Stimulated activated CD8-positive, alpha-beta memory T cell treated with anti-CD3 and anti-CD28 coated beads, Interleukin-15, amount 100 ng/mL, for 24 hours (primary cell): ENCODE measurements at places on chromosomes 3 and 15.

GRCh38 chr3:155554777-155555451, 190.0 kb downstream of the PLCH1 start:
- DNase-seq: no peak

- DNase-seq: no peak
Measured at GRCh38 chr3:169054471-169054870, 609.0 kb downstream of the MECOM start.

DNA sequence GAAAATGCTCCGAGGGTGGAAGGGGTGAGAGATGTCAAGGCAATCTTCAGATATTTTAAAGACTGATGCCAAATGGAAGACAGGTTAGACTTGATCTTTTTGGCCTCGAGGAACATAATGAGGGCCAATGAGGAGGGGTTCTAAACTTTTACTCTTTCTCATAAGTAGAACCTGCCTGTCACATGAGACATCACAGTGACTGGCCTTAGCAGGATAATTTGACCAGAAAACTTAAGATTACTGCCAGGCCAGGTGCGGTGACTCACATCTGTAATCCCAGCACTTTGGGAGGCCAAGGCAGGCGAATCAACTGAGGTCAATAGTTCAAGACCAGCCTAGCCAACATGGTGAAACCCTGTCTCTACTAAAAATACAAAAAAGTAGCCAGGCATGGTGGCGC, 12.2 kb downstream of the TM4SF4 start:
- no peak for DNase-seq

GRCh38 chr3:168336276-168336675, 240.6 kb upstream of the GOLIM4 start:
- DNase-seq: no peak

DNA sequence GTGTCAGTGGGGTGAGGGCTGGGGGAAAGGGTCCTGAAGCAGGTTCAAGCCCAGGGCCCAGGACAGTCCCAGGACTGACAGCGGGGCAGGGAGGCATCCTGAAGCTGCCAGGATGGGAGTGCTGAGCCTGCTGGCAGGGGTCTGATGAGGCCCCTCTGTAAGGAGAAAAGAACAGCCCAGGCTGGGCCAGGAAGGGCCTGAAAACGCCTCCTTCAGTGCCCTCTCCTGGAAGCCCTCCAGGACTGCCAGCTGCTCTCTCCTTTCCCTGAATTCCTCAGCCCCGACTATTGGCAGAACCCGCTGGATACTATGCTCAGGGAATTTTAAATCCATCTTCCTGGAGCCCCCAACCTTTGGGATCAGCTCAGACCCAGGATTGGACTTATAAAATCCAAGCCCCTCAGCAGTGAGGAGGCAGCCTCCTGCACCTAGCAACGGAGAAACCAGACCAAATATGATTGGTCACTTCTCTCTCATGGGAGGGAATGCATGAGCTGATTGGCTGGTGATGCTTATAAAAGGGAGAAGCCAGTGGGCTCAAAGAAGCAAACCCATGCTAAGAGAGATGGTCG, 203.5 kb upstream of the LINGO1 start:
- no peak for DNase-seq

- DNase-seq: peak; percentile 33
Measured at GRCh38 chr3:195895078-195895860, 13.1 kb downstream of the TNK2 start.

DNA sequence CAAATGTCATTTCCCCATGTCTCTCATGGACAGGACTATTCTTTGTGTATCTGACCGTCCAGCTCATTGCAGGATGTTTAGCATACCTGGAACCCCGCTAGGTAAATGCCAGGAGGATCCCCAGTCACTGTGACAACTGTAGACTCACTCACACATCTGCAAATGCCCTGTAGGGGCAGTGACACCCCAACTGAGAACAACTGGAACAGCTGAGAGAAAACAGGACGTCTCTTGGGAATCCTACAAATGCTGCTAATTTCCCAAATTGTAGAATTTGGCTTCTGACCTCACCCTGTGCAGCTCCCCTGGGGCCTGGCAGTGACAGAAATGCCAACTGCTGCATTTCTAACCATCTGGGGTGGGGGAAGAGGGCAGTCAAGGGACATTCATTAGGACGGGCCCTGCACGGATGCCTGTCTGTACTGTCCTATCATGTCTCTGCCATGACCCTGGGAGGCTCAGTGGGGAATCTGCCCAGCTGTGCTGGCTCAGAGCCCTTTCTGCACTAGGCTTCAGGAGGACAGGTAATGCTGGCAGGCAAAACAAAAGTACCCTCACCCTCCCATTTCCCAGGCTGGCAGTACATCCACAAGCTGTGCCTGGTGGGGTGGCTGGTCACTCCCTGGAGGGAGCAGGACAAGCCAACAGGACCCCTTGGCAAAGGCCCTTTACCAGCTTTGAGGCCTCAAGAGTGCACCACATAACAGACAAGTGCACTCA, 30.4 kb downstream of the RAB6B start:
- no peak for DNase-seq

- DNase-seq: no peak
Measured at GRCh38 chr15:66581972-66582537, 16.3 kb upstream of the LCTL start.

DNA sequence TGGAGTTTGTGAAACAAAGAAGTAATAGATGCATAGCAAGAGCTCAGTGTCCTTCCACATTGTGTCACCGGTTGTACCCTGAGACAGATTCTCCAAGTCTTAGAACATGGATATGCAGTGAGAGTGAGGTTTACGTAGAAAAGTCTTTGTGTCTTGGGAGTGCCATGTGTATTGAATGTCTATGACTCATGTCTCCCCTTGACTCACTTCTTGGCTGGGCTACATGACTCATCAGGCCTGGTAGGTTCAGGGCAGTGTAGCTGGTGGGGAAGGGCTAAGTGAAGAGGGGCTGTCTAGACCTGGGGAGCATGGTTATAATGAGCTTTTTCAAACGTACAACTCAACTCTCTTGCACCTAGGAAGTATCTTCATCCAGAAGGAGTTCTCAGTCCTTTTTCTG, 167.4 kb downstream of the GAP43 start:
- no peak for DNase-seq

- no peak for DNase-seq
Measured at GRCh38 chr3:49533786-49534519, 20.3 kb upstream of the BSN start.

GRCh38 chr3:133388696-133389395, 11.0 kb upstream of the BFSP2 start:
- DNase-seq: no peak

- no peak for DNase-seq
Measured at GRCh38 chr3:44875596-44875995, 1.2 kb downstream of the TGM4 start.

DNA sequence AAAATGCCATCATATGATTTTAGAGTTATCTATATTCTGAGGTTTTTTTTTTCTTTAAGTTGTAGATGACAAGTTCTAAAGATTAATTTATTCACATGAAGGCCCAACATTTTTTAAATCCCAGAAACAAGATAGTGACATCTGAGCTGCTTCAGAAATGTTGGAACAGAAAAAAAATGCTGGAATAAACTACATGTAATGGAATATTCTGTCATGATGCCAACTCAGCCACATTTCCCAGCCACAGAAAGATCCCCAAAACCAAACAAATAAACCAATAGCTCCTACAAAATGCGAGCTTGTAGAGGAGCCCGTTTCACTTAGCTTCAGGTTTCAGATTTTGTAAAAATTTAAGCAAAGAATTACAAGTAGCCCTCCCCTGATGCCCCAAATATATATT, 111.0 kb upstream of the MYO5C start:
- no peak for DNase-seq

DNA sequence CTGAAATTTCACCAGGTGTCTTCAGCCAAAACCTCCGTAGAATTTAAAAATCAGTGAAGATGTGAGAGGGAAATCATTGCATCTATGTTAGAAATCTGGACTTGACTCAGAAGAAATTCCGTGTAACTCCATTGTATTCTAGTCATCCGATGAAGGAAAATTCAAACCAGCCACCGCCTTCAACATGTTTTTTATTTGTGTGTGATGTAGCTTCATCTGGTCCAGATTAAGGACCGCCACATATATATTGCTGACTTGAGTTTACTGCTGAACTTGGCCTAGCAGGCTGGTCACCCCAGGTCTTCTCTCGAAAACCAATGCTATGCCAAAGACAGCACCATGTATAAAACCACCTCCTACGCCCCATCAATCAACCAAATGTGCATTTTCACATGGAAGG, 120.9 kb downstream of the FOXP1 start:
- DNase-seq: no peak

DNA sequence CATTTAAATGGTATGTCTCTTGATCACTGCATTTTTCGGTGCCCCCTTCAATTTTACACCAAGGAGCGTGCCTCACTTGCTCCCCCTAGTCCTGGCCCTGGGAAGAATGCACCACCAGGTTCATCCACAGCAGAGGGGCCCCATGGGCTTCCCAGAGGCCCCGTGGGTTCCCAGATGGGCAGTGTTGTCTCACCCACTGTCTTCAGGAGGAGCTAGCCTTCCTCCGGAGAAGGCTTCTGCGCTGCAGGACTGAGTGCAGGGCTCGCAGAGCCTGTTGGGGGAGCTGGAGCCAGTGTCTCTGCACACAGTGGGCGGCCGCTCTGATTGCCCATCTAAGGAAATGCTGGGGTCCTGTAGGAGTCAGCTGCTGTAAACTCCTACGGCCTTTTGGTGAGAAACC, 45.9 kb downstream of the POLR2M start:
- no peak for DNase-seq

DNA sequence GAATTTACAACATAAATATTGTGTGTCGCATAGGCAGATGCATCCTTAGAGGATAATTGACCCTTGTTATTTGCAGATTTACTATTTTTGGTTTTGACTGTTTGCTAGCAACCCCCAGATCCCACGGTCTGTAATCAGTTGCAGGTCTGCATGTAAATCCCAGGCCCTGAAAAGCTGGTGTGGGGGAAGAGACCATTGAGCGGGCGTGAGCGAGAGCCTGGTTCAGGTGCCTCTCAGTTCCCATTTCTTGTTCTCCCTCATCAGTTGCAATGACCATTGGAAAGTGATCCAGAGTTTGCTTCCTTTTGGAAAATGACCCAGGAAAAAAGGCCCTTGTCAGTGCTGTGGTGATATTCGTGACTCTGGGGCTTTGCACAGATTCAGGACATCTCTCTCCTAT, 238.9 kb downstream of the UACA start:
- no peak for DNase-seq

- DNase-seq: no peak
Measured at GRCh38 chr3:12963922-12964701, 109.1 kb downstream of the IQSEC1 start.

DNA sequence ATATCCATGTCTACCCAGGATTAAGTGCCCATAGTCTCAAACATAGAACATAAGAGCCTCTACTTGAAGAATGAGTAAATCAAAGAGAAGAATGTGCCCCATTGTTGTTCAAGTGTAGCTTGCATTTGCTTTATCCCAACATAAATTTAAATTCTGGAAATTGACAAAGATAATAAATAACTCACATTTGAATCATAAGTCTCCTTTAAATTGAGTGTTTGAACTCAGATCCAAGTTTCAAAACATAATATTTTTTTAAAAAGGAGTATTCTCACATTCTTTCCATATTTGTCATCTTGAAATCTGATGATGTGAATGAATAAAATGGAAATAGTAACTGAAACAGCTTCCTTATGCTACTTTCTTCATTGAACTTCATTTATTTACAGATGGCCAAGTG, 135.2 kb downstream of the MECOM start:
- no peak for DNase-seq

DNA sequence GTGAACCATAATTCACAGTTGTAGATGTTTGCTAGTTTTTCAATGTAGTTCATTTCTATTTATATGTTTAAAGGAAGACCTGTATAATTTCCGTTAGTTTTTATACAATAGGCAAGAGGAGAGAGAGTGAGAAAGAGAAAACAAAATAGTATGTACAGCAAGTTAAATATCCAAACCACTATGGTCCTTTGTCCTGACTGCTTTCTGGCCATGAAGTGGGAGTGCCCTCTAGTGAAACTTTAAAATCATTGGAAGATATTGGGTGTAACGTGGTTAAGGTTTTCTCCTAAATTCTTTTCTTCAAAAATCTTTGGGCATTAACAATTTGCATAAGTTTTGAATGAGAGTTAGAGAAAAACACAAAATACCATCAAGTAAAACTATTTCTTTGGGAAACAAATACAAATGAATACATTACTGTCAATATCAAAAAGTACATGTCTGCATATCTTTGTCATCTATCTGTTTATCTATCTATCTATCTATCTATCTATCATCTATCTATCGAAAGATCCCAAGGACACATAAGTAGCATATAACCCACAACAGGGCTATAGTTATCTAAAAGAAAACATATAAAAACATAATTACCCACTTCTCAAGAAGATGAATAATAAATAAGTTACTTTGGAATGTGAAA, 534.6 kb upstream of the ATP11B start:
- DNase-seq: no peak

- DNase-seq: no peak
Measured at GRCh38 chr15:56699743-56700142, 33.6 kb downstream of the ZNF280D start.

DNA sequence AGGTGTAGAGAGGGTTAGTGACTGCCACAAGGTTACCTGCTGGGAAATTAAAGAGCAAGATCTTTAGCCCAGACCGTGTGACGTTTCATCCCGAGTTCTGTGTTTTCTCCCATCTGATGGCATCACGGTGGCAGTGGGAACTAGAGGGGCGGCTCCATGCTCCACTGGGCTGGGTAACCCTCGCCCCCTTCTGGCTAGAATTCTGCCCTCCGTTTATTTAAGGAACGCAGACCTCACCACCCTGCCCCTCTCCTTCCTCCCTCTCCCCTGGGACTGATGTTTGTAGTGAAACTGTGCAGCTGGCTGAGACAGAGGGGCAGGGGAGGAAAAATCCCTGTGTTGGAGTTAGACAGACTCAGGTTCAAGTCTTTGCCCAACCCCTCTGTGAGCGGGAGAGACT, 65.6 kb downstream of the ITGA11 start:
- DNase-seq: no peak

DNA sequence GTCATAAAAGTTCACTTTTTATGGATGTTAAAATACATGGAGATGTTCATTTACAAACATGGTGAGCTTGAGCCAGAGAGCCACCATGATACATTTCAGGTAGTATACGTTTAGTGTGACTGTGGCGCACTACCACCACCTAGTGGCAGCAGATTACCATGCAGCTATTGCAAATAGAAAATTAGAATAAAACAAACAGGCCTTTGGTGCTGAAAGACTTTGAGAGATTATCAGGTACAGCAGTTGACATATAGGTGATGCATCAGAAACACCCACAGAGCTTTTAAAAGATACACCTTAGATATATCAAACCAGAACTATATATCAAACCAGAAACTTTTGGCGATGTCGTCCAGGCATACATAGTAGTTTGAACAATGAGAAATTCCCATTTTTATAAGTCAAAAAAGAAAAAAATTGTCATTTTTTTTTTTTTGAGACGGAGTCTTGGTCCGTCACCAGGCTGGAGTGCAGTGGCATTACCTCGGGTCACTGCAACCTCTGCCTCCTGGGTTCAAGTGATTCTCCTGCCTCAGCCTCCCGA, 42.0 kb upstream of the ICE2 start:
- DNase-seq: peak; percentile 47

GRCh38 chr3:72187131-72187530, 402.2 kb upstream of the PROK2 start:
- no peak for DNase-seq
